ENCODE measurements at places on chromosomes 2 and 18.

- no peak for DNase-seq
Measured at GRCh38 chr2:23622966-23623675, 238.1 kb downstream of the KLHL29 start.

DNA sequence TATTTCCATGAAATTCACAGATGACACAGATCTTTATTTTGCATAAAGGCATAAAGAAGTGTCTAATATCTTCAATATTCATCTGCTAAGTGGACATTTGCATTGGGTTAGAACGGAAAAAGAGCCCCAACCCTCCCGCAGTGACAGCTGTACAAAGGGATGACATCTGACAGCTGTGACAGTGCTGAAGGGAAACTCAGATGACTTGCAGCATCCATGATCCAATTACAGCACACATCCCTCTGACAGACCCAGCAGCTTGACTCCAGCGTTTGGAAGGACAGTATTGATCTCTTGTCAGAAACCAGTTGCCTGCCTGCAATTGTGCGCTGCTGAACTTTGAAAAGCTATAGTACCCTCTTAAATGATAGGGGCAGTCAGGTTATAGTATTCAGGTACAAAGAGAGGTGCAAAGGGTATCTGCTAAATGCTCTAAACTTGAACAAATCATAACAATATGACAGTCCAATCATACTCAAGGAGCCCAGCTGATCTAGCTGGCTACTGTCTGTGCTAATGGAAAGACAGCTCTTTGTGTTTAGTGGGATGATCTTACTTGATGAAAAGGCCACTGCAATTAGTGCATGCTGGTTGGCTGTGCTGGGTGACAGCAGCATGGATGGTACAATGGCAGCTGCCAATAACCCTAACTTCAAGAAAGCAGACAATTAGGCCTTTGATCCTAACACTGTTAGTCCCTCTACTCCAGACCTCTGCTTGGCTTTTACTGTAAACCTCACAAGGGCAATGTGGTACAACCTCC, 599.2 kb downstream of the NR4A2 start:
- DNase-seq, result no peak

DNA sequence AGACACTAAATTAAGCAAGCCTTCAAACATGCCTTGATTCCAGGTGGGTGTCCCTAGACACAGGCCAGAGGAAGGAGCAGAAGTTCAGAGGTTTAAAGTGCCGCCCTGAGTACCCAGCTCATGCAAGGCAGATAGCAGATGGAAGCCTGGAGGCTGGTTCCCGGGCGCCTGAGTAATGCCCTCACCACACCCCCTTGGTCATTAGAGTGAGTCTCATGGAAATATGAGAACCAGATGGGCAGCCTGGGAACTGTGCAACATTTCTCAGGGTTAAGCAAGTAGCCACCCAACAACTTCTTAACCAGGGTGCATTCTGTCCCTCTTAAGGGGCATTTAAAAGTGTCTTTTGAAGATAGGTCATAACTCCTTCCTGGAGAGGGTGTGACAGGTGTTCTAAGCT, 44.1 kb downstream of the TGFA start:
- DNase-seq, result peak; percentile 44

- no peak for DNase-seq
Measured at GRCh38 chr2:11726384-11726783, 20.0 kb upstream of the LPIN1 start.

DNA sequence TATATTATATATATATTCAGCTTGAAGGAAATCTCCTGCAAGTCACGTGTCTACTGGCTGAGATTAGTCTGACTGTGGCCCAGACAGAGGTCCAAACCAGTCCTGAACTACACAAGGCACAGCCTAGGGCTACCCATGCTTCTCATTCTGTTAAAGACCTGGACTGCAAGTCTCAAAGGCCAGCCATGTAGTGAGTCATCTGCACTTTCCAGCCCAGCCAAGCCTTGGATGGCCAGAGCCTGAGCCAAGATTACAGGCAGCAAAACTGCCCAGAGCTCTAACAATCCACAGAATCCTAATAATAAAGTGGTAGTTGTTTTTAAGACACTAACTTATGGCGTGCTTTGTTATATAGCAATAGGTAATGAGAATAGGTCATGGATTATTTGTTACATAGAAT, 259.6 kb downstream of the SS18 start:
- peak; percentile 68 for DNase-seq

- no peak for DNase-seq
Measured at GRCh38 chr2:112142525-112143078, 4.4 kb downstream of the FBLN7 start.

- DNase-seq, result no peak
Measured at GRCh38 chr2:158094487-158095092, 7.1 kb upstream of the UPP2 start.

DNA sequence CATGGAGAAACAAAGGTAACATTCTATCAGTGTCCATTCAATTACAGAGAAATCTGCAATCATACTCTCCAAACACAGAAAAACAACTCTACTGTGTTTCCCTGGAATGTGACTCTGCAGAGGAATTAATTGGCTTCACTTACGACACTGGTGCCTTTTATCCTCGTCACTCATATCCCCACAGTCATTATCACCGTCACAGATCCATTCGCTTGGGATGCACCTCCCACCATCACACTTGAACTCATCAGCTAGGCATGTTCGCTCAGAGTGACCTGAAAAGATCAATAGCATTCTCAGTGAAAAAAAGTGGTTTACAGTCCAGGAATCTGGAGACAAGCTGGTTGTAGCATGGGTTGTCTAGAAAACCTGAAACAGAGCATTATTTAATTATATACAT, 124.3 kb downstream of the DHRS9 start:
- DNase-seq, result no peak

- DNase-seq, result peak; percentile 43
Measured at GRCh38 chr2:218984239-218985020, 554 bp downstream of the FEV start.

DNA sequence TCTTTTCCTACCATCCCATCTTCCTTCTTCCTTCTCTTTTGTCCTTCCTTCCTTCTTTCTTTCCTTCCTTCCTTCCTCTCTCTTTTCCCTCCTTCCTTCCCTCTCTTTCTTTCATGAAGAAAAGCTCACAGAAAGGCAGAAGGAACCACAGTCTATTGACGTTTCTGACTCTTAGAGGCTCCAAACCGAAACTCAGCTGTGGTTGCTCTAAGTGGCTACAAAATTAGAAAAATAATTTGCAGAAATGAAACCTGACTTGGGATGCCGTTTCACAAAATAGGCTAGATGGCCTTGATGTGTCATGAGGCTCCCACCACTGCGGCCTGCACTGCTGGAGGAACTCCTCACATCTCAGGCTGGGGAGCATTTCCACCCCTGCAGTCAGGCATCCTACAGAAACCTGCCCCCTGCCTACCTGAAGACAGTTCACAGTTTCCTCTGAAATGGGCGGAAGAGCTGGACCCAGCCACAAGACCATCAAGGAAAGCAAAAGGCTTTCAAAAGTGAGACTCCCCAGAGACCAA, 165.6 kb downstream of the SMAD7 start:
- no peak for DNase-seq

GRCh38 chr2:5187283-5187682, 504.9 kb upstream of the SOX11 start:
- DNase-seq, result no peak

GRCh38 chr2:150769421-150769820, 282.0 kb upstream of the RND3 start:
- DNase-seq, result no peak

GRCh38 chr2:19198381-19198780, 160.0 kb downstream of the OSR1 start:
- DNase-seq, result no peak

- peak; percentile 83 for DNase-seq
Measured at GRCh38 chr2:229130522-229130921, 140.6 kb downstream of the PID1 start.

GRCh38 chr18:22933966-22934423, 867 bp downstream of the RBBP8 start:
- DNase-seq, result no peak

- peak; percentile 69 for DNase-seq
Measured at GRCh38 chr2:213187833-213188532, 36.6 kb upstream of the IKZF2 start.

GRCh38 chr2:176096243-176096985, 3.2 kb upstream of the HOXD12 start:
- peak; percentile 38 for DNase-seq

DNA sequence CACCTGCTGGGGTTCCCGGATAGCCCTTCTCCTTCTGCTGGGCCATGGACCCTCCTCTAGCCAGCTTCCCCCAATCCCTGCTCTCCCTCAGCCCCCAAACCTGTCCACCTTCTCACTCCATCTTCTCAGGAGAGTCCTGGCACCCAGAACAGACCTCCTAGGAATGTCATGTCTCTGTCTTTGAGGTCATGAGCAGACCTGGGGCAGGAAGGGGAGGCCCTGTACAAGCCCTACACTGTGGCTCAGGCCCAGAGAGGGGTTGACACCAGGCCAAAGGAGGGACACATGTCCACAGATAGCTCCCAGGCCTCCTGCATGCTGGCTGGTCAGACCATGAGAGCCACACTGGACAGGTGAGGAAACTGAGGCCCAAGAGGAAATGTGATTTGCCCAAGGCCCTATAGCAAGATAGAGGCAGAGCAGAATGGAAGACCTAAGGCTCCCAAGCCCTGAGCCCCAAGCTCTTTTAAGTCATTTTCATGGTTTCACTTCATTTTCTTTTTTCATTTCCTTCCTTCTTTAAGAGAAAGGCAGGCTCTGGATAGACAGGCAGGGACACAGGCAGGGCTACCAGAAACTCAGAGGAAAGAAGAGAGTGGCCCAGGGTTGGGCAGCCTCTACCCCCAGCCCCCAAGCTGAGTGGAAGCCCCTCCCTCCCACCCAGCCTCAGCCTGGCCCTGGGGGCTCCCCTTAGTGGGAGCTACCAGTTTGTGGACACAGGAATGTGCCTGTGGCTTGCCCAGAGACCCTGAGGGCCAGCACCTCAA, 159.7 kb downstream of the SMAD7 start:
- DNase-seq, result no peak

- DNase-seq, result no peak
Measured at GRCh38 chr2:111198701-111199100, 78.0 kb downstream of the BCL2L11 start.

DNA sequence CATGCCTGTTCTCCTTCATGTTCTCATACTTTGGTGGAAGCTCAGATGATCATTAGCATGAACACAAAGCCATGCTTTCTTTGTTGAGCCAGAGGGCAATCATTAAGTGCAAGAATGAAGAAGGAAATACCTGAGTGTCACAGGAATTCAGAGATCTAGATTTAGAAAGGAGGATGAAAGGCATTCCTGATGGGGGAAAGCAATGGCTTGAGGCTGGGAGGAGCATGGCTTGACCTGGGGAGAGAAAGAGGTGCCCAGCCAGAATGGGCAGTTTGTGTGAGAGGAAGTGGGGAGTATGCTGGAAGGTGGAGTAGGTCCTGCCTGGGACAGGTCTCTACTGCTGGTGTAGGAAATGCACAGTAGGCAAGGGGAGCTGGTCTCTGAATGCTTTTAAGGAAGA, 35.1 kb downstream of the SLC4A3 start:
- no peak for DNase-seq

DNA sequence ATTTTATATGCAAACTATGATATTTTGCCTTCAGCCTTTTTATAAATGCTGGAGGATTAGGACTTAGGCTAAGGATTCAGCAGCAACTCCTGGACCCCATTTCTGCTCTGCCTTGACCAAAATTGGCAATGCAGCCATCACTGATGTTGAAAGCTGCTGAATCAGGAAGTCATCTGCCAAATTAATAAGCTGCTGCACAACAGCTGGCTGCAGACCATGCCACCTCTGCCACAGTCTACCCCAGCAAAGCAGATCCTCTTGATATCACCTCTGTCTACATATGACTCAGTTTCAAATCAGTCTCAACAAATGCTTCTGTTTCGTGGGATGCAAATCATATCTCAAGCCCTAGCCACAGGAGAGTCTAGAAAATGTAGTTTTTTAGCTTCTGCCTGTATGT, 7.1 kb upstream of the SOS1 start:
- DNase-seq, result peak; percentile 58

GRCh38 chr2:113237604-113238160, 41.0 kb downstream of the PAX8 start:
- no peak for DNase-seq

- no peak for DNase-seq
Measured at GRCh38 chr18:64380117-64380516, 231.2 kb upstream of the LINC00305 start.

DNA sequence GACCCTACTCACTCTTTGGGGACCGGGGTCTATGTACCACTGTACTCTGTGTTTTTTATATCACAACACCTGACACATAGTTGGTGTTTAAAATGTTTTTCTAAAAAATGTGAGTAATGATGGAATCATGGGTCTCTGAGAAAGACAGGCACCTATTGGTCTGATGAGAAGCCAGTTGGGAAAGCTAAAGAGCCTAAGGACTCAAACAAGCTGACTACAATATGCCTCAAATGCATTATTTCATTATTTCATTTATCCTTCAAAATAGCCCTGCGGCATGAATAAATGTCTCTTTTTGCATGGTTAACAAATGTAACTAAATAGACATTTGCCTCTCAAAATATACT, 102.9 kb upstream of the SCN1A start:
- no peak for DNase-seq

DNA sequence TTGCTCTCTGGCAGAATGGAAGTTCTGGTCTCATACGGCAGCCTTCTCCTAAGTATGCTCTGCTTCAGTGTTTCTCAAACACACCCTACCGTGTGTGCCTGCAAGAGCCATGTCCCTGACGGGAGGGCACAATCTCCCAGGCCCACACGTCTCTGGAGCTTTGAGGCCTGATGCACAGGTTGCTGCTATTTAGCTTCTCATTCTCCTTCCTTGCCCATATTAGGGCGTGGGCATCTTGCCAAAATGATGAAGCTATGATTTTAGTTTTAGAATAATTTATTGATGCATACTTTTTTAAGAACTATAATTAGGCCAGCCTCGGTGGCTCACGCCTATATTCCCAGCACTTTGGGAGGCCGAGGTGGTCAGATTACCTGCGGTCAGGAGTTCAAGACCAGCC, 107.9 kb downstream of the RNF144A start:
- DNase-seq, result no peak

- peak; percentile 59 for DNase-seq
Measured at GRCh38 chr2:102975996-102976975, 214.5 kb downstream of the TMEM182 start.

DNA sequence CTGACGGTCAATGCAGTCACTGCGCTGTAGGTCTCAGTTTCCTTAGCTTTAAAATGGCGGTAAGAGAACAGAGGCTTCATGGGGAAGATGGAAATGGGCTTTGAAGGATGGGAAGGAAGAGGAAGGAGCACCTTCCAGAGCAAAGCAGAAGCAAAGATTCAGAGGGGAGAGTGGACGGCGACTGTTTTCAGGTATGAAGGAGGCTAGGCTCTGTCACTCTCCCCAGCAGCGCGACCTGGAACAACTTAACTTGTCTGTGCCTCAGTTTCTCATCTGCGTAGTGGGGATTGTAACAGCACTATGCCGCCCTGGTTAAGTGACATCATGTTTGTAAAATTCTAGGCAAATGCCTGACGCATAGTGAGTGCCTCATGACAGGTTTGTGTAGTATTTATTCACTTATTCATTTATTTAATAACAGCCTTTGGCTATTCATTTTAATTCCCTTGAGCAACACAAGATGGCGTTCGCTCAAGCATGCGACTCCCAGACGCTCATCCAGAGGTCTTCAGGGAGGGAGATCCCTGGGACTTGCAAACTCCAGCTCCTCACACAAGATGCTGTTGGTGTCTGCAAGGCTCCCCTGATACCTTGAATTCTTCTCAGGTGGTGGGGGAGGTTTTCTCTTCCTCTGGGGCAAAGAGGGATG, 336.3 kb downstream of the DYSF start:
- no peak for DNase-seq

All from umbilical cord (tissue), 2 donors.